ENCODE measurements at places on chromosomes 13 and 19.

DNA sequence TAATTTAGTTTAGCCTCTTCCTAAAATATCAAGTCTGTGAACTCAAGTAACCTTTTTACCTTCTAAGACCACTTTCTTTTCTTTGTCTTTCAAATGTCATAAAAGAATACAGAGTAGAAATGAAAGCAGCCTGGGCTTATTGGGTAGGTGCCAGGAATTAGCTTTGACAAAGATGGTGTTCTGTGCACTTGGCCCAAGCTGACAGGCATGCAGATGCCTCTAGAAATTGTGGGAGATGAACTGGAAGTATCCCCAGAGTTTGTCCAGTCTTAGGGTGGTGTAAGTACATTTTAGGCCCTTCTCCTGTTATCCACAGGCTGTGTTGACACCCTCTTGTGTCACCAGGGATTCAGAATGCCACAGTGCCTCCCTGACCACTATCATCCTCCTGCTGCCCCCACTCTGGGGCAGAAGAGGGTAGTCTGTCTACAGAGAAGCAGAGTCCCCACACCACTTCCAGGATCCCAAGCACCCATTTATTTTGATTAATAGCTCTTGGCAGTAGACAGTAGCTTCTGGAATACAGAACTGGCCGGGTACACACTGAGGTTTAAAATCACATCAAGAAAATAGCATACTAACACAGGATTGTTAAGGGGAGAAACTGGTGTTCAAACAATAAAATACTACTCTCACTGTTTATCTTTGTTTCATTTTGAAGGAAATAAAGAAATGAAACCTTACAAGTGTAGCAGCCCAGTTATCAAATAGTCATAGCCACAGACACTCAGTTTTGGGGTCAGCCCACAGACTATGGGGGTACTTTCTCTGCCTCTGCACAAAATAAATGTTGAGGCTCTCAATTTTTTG is 343.2 kb downstream of the KCNRG start:
- DNase-seq, result no peak

GRCh38 chr13:102399791-102400674 is 1.8 kb downstream of the FGF14 start:
- peak; percentile 37 for DNase-seq

DNA sequence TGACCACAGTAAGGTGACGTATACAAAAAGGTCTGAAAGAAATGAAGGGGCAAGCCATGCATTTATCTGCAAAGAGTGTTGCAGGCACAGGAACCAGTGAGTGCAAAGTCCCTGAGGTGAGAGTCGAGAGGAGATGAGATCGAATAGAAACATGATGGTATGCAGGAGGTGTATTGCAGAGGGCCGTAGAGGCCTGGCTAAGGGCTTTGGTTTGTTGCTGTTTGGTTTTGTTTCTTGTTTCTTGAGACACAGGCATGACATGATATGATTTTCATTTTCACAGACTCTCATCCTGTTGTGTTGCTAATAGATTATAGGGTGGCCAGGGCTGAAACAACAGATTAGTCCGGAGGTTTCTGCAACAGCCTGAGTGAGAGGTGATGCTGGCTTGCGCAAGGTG is 80.4 kb downstream of the HSPH1 start:
- no peak for DNase-seq

GRCh38 chr19:17968362-17968761 is 1.5 kb downstream of the KCNN1 start:
- DNase-seq, result no peak

DNA sequence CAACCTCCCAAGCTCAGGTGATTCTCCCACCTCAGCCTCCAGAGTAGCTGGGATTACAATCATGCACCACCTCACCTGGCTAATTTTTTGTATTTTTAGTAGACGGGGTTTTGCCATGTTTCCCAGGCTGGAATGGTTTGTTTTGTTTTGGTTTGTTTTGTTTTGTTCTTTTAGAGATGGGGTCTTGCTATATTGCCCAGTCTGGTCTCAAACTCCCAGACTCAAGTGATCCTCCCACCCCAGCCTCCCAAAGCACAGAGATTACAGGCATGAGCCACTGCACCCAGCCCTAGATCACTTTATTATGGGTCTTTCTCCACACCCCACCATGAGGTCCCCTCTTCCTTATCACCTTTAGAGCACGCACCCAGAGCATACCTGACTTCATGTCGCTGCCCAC is 8.0 kb upstream of the KRTDAP start:
- DNase-seq, result no peak

GRCh38 chr19:18098891-18099622 is 1.5 kb downstream of the MAST3 start:
- DNase-seq, result peak; percentile 53

DNA sequence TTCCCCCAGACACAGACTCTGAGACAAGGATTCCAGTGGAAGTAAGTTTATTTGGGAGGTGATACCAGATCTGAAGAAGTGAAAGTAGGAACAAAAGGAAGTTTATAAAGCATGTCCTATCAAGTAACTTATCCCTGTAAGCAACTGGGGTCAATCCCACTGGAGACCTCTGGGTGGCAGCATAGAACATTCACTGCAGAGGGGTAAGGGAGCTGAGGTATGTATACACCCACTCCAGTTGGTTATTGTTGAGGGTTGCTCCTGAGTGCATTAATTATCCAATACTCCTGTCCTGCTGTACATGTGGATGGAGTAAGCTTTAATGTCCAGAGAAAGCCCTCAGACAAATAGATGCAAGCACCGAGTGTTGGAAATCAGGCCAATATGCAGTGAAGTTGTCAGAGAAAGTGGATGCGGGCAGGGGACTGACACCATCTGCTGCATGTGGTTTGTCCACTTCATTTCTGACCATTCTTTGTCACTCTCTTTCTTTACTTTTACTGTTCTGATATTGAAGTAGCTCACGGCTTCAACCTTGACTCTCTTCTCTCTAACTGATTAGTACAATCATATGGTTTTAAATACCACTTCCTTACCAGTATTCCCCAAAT is 46.7 kb downstream of the NOTCH3 start:
- DNase-seq, result no peak

GRCh38 chr13:30023196-30023895 is 172.9 kb upstream of the UBL3 start:
- DNase-seq, result no peak

DNA sequence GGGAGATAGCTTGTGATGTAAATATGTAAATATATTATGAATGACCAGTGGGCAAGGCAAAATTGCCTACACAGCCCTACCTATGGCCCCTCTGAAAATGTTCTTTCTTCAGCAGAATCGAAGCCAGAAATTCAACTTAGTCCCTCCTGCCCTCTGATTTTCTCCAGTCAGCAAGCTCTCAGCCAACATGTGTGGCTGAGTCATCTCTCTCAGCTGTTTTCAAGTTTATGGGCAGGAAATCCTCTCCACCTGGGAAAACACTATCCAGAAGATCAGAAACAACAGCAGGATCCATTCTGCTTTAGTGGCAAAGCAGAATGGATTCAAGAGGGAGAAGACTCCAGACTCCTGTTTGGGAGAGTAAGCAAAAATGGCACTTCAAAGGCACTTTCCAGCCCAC is 8.9 kb upstream of the ZNF527 start:
- no peak for DNase-seq

GRCh38 chr13:48138270-48138669 is 43.4 kb upstream of the MED4 start:
- no peak for DNase-seq

GRCh38 chr13:35392768-35393167 is 83.7 kb downstream of the MAB21L1 start:
- no peak for DNase-seq

- no peak for DNase-seq
Observed at GRCh38 chr19:31659897-31660210, 310.6 kb upstream of the TSHZ3 start.

- no peak for DNase-seq
Observed at GRCh38 chr19:46970815-46971214, 48.8 kb upstream of the NPAS1 start.

DNA sequence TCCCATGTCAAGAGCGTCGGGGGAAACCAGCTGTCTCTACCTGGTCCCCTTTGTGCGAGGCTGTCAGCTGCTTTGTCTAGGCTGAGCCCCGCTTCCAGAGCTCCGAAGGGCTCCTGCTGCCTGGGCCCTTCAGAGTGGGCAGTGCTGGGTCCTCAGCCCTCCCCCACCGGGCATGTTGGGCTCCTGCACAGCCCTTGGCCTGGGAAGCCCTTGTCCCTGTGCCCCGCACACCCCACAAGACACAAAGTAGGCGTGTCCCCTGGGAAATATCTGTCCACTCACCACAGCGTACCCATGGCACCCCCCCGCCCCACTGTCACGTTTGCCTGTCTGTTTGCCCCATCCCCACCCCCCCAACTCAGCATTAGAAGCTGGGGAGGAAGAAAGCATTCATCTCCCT is 39.6 kb upstream of the RANBP3 start:
- DNase-seq, result peak; percentile 28

DNA sequence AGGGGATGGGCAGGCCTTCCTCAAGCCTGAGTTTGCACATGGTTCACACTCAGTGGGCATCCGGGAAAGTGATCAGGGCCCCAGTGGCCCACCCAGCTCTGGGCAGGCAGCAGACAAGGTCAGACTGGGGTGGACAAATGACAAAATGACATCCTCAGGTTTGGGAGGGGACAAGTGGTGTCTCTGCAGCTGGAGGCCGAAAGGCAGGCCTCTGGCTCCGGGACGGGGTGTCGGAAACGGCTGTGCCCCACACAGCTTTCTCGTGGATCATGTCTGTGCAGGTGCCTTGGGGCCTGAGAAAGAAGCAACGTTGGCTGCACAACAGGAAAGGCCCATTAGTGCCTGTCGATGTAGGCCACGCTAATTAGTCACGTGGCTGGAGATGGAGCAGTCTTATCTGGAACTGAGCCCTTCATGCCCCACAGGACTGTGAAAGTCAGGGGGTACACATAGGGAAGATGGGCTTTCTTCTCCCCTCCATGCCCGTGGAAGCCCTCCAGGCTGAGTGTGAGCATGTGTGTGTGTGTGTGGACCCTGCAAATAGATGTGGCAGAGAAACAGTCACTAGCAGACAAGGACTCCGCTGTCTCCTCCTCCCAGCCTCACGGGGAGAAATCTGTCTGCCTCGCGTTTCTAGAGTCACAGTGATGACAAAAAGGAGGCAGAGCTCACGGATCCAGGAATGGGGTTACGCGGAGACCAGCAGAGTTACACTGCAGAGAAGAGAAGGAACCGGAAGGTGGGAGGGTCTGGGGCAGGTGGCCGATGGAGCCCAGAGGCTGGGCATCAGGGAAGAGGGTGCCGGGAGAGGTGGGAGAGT is 44.2 kb downstream of the CHST8 start:
- DNase-seq, result no peak

DNA sequence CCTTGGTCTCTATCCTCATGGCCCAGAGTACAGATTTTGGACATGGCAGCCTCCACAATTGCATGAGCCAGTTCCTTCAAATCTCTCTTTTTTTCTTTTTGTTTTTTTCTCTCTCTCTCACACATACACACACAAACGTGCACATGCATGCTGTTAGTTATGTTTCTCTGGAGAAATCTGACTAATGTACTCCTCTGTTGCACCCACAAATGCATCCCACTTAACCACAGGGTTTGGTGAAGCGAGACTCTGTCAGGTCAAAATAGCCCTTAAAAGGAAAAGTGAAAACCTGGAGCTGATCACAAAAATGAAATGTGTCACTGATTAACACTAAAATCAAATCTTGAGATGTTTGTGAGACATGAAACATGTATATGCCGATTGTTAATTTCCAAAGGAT is 374.6 kb upstream of the ARGLU1 start:
- DNase-seq, result no peak

DNA sequence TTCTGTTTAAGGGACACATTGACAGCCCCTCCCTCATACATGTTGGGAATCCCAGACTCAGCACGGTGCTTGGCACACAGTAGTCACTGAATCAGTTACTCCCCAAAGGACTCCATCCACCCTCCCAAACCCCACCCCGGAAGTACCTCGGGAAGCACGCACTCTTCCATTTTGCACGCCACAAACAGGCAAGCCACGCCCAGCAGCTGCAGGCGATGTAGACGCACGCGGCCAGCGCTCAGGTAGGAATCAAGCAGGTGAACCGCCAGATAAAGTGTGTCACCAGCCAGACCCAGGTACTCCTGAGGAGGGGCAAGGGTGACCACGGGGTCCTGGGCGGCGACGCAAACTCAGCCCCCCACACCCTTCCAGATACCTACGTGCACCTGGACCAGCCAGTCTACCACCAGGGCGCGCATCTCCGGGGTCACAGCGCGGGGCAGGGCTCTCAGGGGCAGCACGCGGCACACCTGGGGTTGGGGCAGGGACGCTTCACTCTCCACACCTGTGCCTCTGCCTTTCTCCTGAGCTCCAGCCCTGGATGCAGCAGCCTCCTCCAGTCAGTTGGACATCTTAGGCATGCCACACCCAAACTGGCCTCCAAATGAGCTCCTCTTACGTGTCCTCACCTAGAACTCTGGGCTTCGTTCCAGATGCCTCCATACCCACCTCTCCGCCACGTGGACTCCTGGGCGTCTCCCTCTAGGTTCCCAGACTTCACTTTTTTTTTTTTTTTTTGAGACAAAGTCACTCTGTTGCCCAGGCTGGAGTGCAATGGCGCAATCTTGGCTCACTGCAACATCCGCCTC is 1.9 kb downstream of the CCNP start:
- no peak for DNase-seq

DNA sequence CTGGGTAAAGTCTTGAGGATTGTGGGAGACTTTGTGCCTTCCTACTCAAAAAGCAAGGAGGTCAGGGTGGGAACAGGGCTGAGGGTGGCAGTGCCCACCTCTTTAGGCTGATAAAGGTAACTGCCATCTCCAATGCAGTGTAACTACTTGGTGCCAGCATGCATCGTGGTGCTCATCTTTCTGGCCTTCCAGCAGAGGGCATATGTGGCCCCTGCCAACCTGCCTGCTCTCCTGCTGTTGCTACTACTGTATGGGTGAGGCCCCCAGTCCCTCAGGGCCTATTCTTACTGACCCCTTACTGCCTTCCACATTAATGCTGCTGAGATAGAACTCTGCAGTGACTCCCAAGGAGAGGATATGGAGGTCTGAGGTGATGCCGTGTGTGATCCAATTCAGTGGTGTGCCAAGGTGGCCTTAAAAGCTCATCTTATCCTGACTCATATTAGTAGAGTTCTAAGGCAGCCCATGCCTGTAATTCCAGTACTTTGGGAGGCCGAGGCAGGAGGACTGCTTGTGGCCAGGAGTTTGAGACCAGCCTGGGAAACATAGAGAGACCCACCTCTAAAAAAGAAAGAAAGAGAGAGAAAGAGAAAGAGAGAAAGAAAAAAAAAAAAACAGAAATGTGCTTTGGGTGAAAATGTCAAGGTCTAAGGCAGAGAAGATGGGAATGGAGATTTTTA is 9.7 kb upstream of the ARHGAP45 start:
- DNase-seq, result no peak

Measured in lower lobe of right lung (tissue), 2 donors.